Activated CD4-positive, alpha-beta T cell treated with anti-CD3 and anti-CD28 coated beads for 36 hours (primary cell): ENCODE measurements at places on chromosomes 12 and 14. TPM values are rescaled to one million over a fixed set of nuclear protein-coding genes. Genes with fewer than 3 reads are reported as not detected.

PTHLH gene
- total RNA-seq = not detected

SLC7A7 gene
- total RNA-seq = 0.50 TPM

CCDC175 gene
- not detected for total RNA-seq

DPF3 gene
- total RNA-seq = 0.25 TPM

RNF31 gene
- 73.7 TPM for total RNA-seq

CLEC7A gene
- total RNA-seq = not detected

ANO4 gene
- total RNA-seq = not detected

FGD4 gene
- total RNA-seq = 0.07 TPM

RTL1 gene
- not detected for total RNA-seq

CPM gene
- total RNA-seq = 18.7 TPM

FUT8 gene
- total RNA-seq = 50.0 TPM

NUAK1 gene
- total RNA-seq = not detected

CACNA1C gene
- 0.11 TPM for total RNA-seq

PTPRQ gene
- total RNA-seq = not detected

DHRS4 gene
- 36.2 TPM for total RNA-seq

KCNH3 gene
- 2.4 TPM for total RNA-seq

TMEM179 gene
- not detected for total RNA-seq

CLEC6A gene
- total RNA-seq = not detected

RPL10L gene
- not detected for total RNA-seq

ZDHHC22 gene
- total RNA-seq = not detected

RASSF8 gene
- total RNA-seq = 1.3 TPM

TMEM30B gene
- total RNA-seq = 1.3 TPM

CAPS2 gene
- 2.3 TPM for total RNA-seq

ALKBH2 gene
- total RNA-seq = 32.1 TPM

BLTP3B gene
- 48.7 TPM for total RNA-seq

CCDC38 gene
- 0.21 TPM for total RNA-seq

AKAP5 gene
- total RNA-seq = 0.39 TPM

RDH5 gene
- 12.2 TPM for total RNA-seq
